ENCODE measurements at places on chromosomes 2 and 18.

DNA sequence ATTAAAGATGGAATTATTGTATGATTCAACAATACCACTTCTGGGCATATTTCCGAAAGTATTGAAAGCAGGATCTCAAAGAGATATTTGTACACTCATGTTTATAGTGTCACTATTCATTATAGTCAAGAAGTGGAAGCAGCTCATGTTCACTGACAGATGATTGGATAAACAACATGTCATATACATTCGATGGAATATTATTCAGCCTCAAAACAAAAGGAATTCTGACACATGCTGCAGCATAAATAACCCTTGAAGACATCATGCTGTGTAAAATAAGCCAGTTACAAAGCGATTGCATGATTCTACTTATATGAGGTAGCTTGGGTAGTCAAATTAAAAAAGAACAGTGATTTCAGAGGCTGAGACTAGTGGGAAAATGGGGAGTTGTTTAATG is 39.3 kb upstream of the PROKR1 start:
- no peak for DNase-seq

- no peak for DNase-seq
These were observed 90.9 kb upstream of the CXCR4 start for GRCh38 chr2:136208682-136209420.

DNA sequence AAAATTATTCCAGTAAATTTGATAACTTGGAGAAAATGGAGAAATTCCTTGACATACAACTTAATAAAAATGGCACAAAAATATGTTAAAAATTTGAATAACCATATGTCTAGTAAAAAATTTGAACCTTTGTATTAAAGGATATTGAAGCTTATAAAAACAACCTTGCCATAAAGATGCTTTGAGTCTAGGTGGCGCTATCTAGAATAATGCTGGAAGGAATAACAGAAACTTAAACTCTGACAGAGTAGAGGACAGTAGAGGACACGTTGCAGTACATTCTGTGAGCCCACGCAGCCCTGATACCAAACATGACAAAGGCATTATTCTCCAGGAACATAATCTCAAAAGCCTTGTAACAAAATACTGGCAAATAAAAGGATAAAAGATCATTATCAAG is 44.7 kb upstream of the ALKAL2 start:
- no peak for DNase-seq

- no peak for DNase-seq
These were observed 3.5 kb downstream of the SNTG2 start for GRCh38 chr2:953975-954686.

- no peak for DNase-seq
These were observed 390.2 kb downstream of the THSD7B start for GRCh38 chr2:137155356-137156104.

DNA sequence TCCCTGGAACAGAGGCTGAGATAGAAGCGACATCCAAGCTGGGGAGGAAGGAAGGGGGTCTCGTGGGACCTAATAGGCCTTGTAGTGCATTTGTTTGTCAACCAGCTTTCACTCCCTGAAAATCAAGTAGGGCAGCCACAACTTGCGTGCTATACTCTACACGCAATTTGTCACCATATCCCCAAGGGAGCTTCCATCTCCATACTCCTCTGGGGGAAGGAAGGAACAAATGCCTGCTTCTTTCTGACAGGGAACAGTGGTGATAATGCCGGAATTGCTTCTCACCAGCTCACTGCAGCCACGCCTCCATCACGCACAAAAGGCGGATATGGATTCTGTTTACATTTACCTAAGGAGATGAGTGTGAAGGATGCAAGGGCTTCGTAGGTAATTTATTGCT is 213.4 kb downstream of the TMEM163 start:
- no peak for DNase-seq

DNA sequence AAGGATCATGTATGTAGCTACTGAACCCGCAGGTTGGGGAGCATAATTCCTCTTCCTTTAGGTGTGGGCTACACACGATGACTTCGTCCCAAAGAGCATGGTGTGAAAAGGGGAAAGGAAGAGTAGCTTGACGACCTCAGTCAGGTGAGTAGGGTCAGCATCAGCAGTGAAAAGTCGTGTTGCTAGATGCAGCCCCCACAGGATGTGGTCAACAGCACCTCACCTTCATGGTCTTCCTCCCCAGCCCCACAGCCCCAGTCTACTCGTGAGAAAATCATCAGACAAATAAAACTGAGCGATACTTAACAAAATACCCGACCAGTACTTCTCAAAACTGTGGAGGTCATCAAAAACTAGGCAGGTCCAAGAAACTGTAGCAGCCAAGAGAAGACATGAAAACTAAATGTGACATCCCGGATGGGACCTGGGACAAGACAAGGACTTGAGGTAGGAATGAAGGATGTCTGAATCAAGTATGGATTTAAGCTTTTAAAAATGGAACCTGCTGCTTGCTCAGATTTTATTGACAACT is 77.5 kb upstream of the NFATC1 start:
- no peak for DNase-seq

DNA sequence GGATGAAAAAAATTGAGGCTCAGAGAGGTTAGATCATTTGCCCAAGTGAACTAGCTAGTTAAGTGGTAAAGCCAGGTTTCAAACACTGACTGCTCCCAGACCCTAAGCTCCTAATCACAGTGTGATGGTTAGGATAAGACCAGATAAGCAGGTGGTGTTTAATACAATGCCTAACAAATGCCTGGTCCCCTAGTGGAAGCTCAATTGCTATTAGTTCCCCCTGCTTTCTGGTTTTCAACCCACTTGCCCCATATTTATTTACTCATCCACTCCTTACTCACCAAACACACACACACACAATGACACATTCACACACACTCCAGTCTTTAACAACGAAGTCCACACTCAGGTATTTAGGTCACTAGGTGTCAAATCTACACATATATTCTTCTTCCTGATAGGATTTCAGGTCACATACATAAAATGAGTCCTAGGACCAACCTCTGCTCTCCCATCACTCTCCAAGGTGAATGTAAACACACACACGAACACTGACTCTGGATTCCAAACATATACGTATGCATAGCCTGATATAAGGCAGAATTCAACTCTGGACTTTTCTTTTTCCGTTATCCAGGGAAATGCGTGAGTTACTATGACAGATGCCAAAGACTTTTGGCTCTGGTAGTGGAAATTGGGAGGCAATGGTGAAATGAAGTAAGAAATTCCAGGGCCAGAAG is 73.6 kb upstream of the TSPYL6 start:
- no peak for DNase-seq

GRCh38 chr2:197878792-197879191 is 74.4 kb downstream of the PLCL1 start:
- DNase-seq = no peak

DNA sequence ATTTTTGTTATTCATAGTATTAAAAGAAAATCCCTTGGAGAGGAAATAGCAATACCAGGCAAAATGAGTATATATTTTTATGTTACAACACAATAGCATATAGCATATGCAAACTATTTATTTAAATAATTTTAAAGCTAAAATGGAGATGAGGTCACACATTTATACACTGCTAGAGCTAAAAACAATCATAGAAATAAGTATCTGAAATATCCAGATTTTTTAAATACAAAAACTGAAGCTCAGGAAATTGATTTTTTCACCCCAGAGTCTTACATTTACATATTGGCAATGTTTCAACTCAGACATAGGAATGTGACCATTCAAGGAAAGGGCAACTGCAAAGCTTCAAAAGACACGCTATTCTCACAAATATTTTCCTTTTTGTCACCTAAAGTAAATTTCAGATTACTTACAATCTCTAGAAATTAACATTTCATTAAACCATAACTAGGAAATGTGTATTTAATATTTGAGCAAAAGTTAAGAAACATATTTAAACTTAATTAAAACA is 8.9 kb downstream of the TFPI start:
- DNase-seq = no peak

GRCh38 chr2:33264766-33265165 is 211.7 kb upstream of the RASGRP3 start:
- no peak for DNase-seq

DNA sequence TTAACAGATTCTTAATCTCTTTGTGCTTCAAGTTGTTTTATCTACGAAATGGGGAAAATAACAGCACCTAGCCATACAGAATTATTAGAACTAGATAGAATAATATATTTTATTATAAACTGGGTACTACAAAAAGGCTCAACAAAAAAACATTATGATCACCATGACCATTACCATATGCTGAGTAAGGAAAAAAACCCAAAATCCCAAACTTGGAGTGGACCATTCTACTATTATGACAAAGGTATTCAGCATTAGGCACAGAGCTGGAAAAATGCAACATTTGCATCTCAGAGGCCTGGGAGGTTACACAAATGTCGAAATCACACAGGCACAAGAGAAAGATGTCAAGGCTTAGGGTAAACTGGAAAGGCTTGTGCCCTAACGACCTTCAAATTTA is 162.8 kb downstream of the SRBD1 start:
- no peak for DNase-seq

GRCh38 chr18:48953104-48953706 is 2.4 kb upstream of the SMAD7 start:
- DNase-seq = no peak

DNA sequence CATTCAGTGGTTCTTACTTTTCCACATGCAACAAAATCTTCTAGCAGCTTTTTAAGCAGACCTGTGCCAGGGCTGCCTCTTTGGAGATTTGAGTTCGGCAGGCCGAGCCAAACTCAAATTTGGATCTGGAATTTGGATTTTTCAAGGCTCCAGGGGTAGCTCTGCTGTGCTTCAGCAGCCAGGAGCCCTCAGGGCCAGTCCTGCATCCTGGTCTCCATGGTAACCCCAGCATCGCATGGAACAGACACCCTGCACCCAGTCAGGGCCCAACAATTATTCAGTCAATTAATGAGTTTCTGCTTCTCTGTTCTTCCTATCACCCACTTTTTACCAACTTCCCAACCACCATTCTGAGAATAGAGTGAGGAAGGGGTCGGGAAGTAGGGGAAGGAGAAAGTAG is 30.0 kb downstream of the EN1 start:
- no peak for DNase-seq

GRCh38 chr2:200616656-200617055 is 30.8 kb downstream of the AOX1 start:
- no peak for DNase-seq

GRCh38 chr2:221097568-221097915 is 474.6 kb downstream of the EPHA4 start:
- DNase-seq = no peak

DNA sequence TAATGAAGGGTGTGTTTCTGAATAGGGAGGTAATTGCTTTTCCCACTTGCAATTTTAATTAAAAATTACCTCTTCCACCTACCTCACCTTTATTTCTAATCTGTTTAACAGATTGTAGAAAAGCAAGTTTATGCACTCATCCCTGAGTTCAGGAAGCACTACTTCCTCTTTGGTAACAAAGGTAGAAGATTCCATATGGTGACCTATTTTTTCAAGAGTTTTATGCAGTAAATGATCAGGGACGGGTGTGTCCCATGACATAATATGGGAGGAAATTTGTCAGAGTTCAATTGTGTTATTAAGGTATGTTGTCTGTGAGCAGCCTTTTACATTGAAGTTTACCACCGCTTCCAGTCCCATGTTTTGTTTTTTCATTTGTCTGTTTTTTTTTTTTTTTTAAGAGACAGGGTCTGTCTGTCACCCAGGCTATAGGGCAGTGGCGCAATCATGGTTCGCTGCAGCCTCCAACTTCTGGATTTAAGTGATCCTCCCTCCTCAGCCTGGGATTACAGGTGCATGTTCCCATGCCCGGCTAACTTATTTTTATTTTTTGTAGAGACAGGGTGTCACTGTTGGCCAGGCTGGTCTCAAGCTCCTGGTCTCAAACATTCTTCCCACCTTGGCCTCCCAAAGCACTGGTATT is 68.2 kb downstream of the ASAP2 start:
- no peak for DNase-seq

DNA sequence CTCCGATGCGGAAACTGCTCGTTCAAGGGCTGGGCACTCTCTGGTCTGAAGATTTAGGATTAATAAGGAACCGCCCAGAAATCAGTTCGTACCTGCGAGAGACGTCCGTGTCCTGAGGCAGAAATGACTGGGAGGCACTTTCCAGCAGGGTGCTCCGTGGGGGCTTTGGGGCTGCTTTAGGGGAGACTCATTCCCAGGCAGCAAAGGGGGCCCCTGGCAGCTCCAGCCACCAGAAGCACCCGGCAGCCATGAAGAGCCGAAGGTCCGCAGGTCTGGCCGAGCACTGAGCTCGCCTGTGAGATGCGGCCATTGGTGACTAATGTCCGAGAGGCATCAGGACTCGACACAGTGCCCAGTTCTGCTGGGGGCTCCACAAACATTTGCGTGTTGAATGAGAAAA is 20.9 kb downstream of the KCNG2 start:
- no peak for DNase-seq
